ENCODE measurements at places on chromosomes 12 and 14.

DNA sequence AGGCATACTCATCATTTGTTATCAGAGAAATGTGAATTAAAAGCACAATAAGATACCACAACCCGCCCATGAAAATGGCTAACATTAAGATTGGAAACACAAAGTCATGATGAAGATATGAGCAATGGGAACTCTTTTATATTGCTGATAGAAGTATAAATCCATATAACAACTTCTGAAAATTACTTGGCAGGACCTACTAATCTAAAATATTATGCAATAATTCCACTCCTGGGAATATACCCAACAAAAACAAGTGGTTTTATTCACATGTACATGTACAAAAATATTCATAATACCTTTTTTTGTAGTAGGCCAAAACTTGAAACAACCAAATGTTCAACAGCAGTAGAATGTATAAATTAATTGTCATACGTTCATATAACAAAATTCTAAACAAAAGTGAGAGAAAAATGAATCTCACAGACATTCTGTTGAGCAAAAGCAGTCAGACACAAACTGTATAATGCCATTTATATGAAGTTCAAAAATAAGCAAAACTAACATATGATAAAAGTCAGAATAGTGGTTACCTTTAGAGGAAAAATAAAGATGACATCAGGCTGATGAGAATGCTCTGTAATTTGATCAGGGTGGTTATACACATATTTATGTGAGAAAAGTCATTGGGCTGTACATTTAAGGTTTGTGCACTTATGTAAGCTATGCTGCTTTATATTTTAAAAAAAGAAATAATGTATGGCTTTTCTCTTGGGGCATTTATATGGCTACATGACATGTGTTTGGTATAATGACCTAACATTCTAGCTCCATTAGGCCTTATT is 309.2 kb upstream of the KITLG start:
- no peak for DNase-seq

GRCh38 chr12:18502422-18502968 is 235.3 kb downstream of the PLCZ1 start:
- DNase-seq = no peak

DNA sequence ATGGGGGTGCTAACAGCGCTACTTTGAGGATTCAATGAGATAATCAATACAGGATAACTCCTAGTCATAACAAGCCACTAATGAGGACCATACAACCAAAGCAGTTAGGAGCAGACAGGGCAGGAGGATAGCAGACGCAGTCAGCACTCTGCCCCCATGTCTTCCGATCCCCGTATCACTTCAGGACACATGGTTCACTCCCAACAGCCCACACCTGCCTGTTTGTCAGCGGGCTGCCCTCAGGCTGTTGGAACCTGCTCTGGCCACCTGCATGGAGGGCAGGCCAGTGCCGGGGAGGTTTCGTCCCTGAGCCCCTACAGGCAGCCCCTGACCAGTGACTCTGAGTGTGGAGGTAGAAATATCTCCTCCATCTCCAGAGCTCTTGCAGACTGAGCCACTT is 37.1 kb upstream of the LTBP2 start:
- no peak for DNase-seq

DNA sequence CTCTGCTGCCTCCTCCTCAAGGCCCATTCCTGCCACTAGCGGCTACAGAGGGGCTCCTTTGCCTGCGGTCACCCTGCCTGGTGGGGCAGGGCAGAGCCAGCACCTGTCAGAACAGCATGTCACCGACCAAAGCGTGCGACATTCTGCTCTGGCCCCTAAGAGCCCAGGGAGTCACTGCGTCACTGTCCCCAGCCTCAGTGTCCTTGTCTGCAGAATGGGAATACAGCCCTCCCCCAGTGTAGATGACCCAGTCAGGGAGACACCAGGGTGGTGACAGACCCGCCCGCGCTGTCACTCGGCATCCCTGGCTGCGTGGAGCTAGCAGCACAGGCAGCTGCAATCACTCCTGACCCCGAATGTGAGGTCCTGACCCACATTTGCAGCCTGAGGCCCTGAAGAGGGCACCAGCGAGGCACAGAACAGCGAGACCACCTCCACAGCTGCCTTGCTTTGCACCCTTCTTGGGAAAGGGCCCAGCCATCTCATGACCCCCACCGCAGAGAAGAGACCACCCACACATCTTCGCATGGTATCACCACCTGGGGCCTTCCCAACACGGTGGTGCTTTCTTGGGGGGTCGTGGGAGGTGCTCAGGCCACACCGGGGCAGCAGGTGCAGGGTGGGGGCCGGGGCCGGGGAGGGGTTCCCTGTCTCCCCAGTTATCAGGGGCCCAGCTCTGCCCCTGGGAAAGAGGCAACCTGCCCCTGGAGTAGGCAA is 2.5 kb downstream of the AHNAK2 start:
- no peak for DNase-seq

Data from hematopoietic multipotent progenitor cell treated with erythropoietin and hydrocortisone succinate and interleukin-3 and kit ligand, for 15 days (in vitro differentiated cells).